Stimulated activated CD4-positive, alpha-beta T cell treated with anti-CD3 and anti-CD28 coated beads, TNF-alpha, amount 100 ng/mL, for 24 hours (primary cell): ENCODE measurements at places on chromosomes 2 and 18.

DNA sequence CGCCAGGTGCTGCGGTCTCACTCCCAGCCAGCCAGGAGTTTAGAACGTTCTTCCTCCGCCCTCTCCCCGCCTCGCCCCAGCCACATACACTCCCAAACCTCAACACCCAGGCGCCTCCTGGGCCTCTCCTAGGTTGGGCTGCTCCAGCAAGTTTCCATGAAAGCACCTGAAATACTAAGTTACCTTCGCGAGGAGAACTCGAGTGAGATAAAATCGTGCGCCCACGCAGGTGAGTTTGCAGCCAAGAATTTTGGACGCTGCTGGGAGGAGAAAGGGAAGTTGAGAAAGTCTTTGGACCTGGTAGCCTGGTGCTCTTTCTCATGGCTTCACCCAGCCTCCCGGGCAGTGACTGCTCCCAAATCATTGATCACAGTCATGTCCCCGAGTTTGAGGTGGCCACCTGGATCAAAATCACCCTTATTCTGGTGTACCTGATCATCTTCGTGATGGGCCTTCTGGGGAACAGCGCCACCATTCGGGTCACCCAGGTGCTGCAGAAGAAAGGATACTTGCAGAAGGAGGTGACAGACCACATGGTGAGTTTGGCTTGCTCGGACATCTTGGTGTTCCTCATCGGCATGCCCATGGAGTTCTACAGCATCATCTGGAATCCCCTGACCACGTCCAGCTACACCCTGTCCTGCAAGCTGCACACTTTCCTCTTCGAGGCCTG lies at the start of gene GPR39:
Gene GPR39 (plus strand): TSS at position 83 of the 673 bp plus-strand sequence.
- DNase-seq: no peak

- DNase-seq: no peak
Observed at GRCh38 chr2:218870984-218871344, 9.7 kb upstream of the WNT10A start.

GRCh38 chr18:39241534-39241933 lies 1675.9 kb upstream of the CELF4 start:
- DNase-seq: no peak

- no peak for DNase-seq
Observed at GRCh38 chr2:14428056-14428455, 204.5 kb upstream of the LRATD1 start.

- no peak for DNase-seq
Observed at GRCh38 chr2:113922784-113923183, 32.9 kb downstream of the ACTR3 start.

DNA sequence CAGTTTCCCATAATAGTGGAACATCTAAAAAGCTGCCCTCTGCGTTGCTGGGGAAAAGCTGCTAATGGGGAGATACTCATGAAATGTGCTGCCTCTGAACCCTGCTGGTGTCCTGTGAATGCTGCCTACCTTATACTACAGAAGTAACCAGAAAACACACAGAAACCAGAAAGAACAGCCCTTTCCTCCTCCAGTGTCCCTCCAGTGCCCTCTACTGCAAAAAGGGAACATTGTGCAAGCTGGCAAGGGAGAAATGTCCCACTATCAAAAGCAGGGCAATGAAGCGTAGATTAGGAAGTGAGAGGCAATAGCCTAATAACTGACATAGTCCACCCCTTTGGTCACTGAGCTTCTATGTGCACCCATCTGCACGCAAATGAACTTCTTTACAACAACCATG lies 162.7 kb upstream of the ETAA1 start:
- no peak for DNase-seq

DNA sequence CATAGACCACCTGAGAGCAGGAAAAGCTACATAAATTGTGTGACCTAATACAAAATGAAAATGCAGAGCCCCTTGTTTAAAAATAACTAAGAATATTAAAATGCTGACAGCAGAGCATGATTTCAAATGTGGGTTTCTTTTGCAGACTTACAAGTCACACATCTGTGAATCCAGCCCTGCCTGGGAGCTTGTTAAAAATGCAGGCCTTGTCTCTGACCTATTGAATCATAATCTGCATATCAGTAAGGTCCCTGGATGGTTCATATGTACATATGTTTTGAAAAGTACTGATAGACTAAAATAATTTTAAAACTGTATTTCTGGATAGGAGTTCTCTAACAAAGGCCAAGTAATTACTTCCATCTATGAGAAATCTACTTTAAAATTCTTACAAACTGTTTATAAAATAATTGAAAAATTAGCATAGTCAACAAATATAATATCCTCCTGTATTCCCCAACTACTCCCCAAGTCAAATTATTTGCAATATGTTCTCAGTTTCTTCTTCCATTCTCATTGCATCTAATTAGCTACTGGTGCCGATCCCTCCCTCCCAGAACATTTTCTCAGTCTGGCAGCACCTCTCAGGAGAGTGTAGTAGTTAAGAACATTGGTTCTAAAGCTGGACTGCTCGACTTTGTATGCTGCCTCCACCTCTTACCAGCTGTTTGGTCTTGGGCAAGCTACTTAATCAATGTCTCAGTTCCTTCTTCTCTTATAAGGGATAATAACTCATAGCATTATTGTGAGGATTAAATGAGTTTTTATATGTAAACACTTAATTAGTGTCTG lies 1040.4 kb upstream of the CDH2 start:
- no peak for DNase-seq

DNA sequence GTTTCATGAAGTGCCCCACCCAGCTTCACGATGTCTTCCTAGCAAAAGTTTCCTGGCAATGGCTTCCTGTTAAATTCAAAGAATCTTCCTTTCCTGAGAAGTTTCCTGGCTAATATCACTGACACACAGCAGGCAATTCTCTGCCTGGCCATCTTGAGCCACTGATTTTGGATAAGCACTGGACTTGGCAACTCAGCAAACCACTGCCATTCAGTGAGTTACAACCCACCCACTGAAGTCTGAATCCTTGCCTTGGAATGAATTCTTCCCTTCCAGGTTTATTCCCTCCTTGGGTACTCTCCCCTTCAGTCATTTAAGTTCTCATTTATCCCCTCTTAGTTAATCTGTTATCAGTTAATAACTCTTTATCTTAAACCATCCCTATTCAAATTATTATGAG lies 426.0 kb downstream of the MBD2 start:
- DNase-seq: no peak

GRCh38 chr2:73811878-73812277 lies 16.9 kb upstream of the STAMBP start:
- DNase-seq: no peak

DNA sequence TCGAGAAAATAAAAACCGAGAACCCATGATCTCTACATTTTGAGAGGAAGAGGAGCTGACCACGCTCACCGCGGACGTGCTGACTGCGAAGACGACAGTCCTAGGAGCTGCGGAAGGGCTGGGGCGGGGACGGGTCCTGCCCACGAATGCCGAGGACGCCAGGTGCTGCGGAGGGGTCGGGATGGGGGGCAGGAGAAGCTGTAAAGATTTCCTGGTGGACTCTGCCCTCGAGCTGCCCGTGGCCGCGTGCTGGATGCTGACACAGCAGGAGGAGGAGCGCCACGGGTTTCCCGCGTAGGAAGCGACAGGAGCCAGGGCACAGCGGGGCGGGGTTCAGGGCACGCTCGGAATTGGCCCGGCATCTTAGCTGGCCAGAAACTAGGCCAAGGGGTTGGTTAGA lies 22.2 kb downstream of the ZSCAN30 start:
- DNase-seq: peak; percentile 5

DNA sequence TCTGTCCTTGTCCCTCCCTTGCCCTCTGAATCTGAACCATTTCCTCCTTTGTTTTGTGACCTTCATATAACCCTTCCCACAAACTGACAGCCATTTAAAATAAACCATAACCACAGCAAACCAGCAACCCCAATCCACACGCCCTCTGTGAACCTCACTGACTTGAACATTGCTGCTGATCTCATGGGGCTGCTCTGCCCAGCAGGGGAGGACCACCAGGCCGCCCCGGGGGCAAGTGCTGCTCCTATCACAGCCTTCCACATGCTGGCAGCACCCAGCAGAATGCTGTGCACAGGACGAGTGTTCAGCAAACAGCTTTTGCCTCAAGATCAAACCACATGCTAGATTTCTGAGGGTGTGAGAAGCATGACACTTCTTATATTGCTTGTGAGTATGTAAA lies 73.9 kb upstream of the UXS1 start:
- no peak for DNase-seq

DNA sequence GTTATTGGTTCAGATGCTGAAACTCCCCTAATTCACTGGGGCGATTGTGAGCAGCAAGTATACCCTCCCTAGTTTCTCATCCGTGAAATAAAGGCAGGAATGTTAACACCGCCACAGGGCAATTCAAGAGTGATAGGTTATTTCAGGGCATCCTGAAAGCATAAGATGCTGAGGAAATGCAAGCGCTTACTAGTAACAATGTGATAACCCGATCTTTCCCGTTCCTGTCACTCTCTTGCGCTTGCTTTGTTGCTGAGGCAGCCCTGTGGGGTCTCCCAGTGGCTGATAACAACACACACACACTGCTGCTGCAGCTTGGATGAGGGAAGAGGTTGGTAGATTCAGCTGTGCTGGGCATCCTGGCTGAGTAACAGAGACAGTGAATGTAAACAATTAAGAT lies 259.3 kb downstream of the AGPS start:
- DNase-seq: no peak

- DNase-seq: peak; percentile 47
Observed at GRCh38 chr2:190678444-190679162, 29.7 kb downstream of the NAB1 start.

DNA sequence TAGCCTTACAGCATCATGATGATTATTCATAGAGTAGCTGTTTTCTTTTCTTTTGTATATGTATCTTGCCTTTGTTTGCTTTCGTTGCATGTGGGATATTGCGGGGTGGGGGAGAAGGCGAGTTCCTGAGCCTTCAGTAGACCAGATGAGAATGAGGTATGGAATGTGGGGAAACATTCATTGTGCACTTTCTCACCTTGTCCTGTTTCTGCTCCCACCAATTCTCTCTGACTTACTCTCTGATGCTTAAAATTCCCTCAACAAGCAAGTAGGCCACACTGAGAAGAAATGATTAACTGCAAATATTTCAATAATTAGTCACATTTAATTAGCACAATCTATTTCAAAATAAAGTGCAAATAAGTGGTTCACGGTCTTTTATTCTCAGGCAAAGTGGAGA lies 31.0 kb downstream of the GKN2 start:
- DNase-seq: no peak

- DNase-seq: no peak
Observed at GRCh38 chr2:86788165-86788564, 2.5 kb downstream of the CD8A start.

DNA sequence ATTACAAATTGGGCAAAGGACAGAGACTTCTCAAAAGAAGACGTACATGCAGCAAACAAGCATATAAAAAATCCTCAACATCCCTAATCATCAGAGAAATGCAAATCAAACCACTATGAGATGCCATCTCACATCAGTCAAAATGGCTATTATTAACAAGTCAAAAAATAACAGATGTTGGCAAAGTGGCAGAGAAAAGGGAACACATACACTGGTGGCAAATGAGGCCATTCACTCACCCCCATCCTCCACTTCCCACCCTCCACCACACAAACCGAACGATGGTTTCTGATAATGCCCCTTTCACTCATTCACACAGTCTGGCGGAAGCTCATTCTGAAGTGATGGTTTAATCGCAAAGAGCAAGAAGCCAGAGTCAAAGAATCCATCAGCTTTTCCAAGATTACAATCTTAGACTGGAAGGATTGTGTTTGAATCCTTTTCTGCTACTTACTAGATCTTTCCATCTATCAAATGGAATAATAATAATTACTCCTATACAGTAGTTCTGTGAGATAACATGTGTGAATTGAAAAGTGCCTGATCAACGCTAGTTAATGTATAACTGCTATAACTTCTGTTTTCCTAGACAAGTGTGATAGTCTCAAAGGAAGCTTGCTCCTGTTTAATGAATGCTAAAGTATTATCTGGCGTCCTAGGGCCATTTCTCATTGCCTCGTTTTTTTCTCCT lies 16.9 kb upstream of the CD28 start:
- DNase-seq: no peak

DNA sequence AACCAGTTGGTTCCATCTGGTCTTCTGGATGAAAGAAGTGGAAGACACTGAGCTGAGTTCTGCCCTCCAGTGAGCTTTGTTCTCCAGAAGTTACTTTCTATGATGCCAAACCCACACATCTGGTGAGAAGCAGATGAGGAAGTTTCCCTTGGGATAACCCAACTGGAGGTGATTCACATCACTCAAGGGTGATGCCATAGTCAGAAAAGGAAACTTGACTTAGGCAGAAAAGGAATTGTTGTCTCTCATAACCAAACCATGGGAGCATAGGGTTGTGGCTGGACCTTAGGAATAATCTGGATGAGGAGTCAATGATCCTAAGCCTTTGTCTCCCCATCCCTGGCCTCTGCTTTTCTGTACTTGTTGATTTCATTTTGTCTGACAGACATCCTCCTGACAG lies 43.7 kb downstream of the CDC42EP3 start:
- DNase-seq: no peak

- no peak for DNase-seq
Observed at GRCh38 chr2:25473758-25474340, 132.1 kb upstream of the DNMT3A start.

- DNase-seq: no peak
Observed at GRCh38 chr2:239729151-239729550, 296.0 kb downstream of the NDUFA10 start.

- DNase-seq: no peak
Observed at GRCh38 chr2:239225371-239225851, 175.4 kb downstream of the HDAC4 start.

DNA sequence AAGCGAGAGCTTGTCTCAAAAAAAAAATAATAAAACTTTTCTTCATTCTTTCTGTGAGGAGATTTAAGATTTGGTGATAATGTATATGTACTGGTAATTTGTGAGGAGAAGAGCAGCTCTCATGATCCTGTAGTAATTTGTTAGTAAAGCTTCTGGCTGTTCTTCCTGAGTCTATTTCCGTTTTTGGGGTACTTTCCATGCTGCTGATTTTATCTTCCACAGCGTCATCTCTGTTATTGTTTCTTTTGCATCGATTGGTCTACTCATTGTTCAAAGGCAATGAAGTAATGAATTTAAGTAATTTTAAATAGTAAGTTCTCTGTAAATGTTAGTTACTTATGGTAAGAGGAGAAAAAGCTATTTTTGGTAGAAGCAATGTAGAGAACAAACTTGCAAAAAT lies 12.0 kb downstream of the NDUFAF7 start:
- DNase-seq: no peak

DNA sequence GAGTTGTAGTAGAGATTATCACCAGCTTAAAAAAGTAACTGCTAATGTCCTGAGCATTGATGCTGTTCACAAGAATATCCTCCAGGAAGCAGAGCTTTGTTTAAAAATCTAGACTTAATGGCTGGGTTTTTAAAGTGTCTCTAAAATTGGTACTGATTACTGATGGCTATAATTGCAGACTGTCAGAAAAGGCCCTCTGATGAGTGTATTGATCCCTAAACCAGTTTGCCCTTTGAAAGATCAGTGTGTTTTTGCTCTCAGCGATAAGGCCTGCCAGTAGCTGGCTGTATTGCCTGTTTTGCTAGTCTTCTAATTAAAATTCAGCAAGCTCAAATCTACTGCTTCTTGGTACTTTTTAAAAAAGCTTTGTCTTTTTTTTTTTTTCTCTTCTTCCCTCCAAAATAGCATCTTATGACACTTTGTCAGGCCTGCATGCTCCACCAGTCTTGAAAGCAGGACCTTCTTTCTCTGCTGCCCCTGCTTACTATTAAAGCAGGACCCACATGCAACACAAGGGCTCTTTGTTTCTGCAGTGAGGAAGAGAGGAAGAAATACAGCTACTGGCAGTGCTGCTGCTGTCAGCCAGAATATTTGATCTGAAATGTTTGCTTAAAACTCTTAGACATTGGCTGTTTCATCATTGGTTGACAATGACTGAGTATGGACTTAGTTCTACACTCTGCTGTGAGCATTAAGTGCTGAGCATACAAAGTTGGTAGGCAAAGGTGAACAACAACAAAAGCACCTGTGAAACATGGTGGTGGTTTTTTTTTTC lies 1.8 kb downstream of the SEC11C start:
- no peak for DNase-seq
